ENCODE measurements at places on chromosomes 5 and 9.

- DNase-seq, result peak; percentile 49
Measured at GRCh38 chr9:95506428-95506677, 10.4 kb downstream of the PTCH1 start.

GRCh38 chr5:155898284-155898683, 428.7 kb upstream of the SGCD start:
- DNase-seq, result peak; percentile 86

GRCh38 chr9:123346026-123346425, 10.0 kb upstream of the CRB2 start:
- no peak for DNase-seq

GRCh38 chr5:93532370-93532769, 48.6 kb downstream of the NR2F1-AS1 start:
- peak; percentile 85 for DNase-seq

DNA sequence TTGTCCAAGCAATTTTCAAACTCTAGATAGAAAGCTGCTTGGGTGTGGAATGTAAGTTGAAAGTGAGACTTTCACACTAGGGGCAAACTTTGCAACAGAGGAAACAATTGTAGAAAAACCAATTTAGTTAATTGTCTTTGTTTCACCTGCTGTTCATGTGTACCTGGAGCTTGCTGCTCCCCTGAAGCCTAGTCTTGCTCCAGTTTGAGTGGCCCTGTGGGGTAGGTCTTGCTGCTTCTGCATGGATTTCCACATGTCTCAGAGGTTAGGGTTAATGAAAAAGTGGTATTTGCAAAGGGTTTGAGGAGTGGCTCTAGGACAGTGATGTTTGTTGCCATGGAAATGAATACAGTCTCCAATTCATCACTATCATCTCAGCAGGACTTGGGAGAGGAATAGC, 182.2 kb downstream of the FSTL4 start:
- DNase-seq, result no peak

- peak; percentile 55 for DNase-seq
Measured at GRCh38 chr5:178467568-178468195, 122.5 kb downstream of the COL23A1 start.

- no peak for DNase-seq
Measured at GRCh38 chr9:72814083-72814597, 138.7 kb downstream of the ALDH1A1 start.

- no peak for DNase-seq
Measured at GRCh38 chr9:899440-900184, 58.1 kb downstream of the DMRT1 start.

GRCh38 chr5:33212900-33213299, 227.9 kb upstream of the TARS1 start:
- no peak for DNase-seq

DNA sequence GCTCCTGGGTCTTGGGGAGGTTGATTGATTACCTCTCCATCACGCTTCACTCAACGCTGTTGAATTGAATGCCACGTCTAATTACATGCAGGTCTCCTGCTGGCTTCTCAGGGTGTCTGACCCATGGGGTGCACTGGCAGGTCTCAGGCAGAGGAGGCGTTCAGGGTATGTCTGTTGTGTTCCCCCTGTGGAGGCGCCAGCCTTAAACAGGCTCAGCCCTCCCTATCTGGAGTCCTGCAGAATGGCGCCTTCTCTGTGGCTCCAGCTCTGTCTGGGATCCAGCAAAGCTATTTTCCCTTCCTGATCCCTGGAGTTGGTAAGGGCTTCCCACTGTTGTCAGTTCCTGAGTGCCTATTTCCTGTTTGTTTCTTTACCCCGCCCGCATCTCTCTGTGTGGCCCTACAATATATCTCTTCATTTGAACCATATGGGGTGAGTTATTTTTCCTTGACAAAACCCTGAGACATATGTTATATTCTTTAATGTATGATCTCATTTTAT, 150.0 kb downstream of the NTRK2 start:
- no peak for DNase-seq

GRCh38 chr5:32639943-32640342, 54.6 kb downstream of the SUB1 start:
- DNase-seq, result peak; percentile 26

GRCh38 chr5:160369990-160370712, at the start of gene C1QTNF2:
Gene C1QTNF2, minus strand, starts transcription at chr5:160370626. Its CDS starts 15,615 bp downstream, at chr5:160355011.
- peak; percentile 75 for DNase-seq

DNA sequence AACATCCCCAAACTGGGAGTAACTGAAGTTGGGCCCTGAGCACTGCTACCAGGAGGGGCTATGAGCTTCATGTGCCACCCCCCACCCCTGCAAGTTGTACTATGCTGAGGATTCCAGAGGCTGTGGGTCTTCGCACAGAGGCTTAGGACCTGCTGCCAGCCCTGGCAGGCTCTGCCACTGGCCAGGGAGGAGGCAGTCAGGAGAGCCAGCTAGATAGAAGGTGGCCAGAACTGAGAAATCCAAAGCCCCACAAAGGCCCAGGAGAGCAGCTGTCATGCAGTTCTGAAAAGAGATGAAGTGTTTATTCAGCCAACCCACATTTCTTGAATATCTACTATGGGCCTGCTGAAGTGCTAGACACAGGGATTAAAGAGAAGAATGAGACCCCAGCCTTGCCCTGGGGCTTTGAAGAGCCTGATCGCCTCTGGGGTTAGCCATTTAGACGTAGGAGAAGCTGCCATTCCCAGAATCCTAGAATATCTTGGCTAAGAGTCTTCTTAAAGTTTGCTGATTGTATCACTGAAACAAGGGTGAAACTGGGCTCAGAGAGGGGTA, 1.4 kb downstream of the ALAD start:
- DNase-seq, result no peak

- DNase-seq, result no peak
Measured at GRCh38 chr5:116561658-116562057, 13.0 kb downstream of the SEMA6A start.

GRCh38 chr5:96315431-96315830, 117.6 kb downstream of the PCSK1 start:
- no peak for DNase-seq

- peak; percentile 93 for DNase-seq
Measured at GRCh38 chr5:38615981-38616451, 59.6 kb upstream of the LIFR start.

- DNase-seq, result no peak
Measured at GRCh38 chr5:108264533-108264932, 117.4 kb downstream of the FBXL17 start.

- DNase-seq, result peak; percentile 91
Measured at GRCh38 chr9:108386859-108387384, 468.9 kb downstream of the ACTL7B start.

DNA sequence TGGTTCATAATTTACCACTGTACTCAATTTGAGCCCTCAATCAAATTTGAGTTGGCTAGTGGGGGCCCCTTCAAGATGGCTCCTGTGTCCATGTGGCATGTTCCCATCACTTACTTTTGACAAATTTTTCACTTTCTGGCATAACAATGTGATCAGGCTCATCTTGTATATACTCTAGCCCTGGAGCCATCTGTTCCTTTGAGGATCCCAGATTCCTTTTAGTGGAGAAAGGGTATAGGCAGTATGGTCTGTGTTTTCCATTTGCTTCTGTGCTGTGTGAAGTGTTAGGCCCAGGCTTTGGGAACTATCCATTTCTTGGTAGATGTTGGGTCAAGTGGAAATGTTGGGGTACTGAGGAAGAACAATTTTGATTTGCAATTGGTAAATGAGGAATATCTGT, 45.7 kb downstream of the SH3GL2 start:
- DNase-seq, result no peak

GRCh38 chr9:100591639-100592412, 13.9 kb downstream of the CAVIN4 start:
- DNase-seq, result no peak

- DNase-seq, result no peak
Measured at GRCh38 chr5:175567954-175568353, 89.6 kb downstream of the SFXN1 start.

GRCh38 chr5:113085880-113086409, 109.3 kb downstream of the DCP2 start:
- no peak for DNase-seq

DNA sequence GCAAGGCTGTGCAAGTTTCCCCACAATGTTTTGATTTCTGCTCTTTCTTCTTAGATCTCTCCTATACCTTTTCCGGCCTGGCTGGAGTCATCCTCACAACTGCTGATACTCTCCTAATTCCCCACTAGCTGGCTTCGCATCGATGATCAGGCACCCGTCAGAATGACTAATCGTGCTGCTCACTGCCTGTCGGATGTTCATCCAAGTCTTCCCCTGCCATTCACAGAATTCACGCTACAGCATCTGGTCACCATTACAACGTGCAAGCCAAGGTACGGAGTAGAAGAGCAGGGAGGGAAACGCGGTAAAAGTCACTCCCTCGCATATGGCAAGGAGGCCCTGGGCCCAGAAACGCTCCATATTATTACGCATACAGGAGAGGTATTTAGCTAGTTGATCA, 35.1 kb downstream of the CDH10 start:
- DNase-seq, result no peak
